ENCODE measurements at places on chromosomes 3 and 15. TPM values are rescaled to one million over a fixed set of nuclear protein-coding genes. Genes with fewer than 3 reads are reported as not detected.

Gene LYZL4
- total RNA-seq = not detected

DNA sequence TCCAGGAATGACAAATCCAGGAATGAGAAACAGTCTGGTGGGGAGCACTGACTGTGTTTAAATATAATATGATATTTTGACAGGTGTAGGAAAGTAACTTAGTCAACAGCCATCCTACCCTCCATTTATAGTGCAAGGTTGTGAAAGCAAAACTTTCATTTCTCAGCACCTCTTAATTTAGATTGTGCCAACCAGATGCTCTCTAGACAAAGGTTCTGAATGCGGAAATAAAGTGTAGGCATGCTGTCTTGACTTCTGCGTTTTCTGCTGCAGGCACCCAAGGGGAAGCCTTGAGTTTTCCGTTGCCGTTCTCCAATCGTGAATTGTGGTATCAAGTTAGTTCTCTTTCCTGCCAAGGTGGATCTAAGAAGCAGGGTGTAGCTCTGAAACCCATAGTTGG lies 261.9 kb upstream of the SUCLG2 start:
- no peaks in the 10 kb centered on the region for H3K36me3 ChIP-seq
- no peak overlapping the region for H3K27ac ChIP-seq
- H3K4me3 ChIP-seq = no peak overlapping the region
- no peaks in the 10 kb centered on the region for H3K27me3 ChIP-seq
- H3K4me1 ChIP-seq = peaks cover 7% of the 10 kb centered on the region

Gene OSBPL10
- 25.2 TPM for total RNA-seq

Gene GPR27
- total RNA-seq = 6.7 TPM

Gene GATA2
- total RNA-seq = 1.9 TPM

DNA sequence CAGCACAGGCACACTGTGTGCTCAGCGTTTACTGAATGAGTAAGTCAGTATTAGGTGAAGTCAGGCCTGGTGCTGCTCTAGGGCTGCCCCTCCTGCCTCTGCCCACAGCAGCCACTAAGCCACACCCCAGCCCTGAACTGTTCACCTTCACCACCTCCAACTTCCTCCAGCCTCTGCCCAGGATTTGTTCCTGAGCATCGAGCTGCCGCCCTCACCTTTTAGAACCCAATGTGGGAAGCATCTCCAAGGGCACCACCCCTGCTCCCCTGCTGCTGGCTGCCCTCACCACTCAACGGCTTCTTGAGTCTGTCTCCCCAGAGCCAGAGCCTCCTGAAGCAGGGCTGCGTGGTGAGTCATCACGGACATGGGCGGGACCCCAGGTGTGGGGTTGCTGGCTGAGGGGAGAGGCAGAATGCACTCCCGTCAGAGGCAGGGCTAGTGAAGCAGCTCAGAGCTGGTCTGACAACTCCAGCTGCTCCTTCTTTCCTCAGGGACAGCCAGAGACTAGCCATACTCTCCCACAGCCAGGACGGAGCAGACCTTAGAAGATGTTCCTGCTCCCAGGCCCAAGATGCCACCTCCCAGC lies 5.8 kb downstream of the HYAL2 start:
- no peak for DNase-seq
- no peaks in the 10 kb centered on the region for H3K27me3 ChIP-seq
- peak overlapping the region; percentile 69 for H3K27ac ChIP-seq
- H3K36me3 ChIP-seq = peaks cover 31% of the 10 kb centered on the region
- H3K4me3 ChIP-seq = no peak overlapping the region
- H3K4me1 ChIP-seq = peaks cover 28% of the 10 kb centered on the region

DNA sequence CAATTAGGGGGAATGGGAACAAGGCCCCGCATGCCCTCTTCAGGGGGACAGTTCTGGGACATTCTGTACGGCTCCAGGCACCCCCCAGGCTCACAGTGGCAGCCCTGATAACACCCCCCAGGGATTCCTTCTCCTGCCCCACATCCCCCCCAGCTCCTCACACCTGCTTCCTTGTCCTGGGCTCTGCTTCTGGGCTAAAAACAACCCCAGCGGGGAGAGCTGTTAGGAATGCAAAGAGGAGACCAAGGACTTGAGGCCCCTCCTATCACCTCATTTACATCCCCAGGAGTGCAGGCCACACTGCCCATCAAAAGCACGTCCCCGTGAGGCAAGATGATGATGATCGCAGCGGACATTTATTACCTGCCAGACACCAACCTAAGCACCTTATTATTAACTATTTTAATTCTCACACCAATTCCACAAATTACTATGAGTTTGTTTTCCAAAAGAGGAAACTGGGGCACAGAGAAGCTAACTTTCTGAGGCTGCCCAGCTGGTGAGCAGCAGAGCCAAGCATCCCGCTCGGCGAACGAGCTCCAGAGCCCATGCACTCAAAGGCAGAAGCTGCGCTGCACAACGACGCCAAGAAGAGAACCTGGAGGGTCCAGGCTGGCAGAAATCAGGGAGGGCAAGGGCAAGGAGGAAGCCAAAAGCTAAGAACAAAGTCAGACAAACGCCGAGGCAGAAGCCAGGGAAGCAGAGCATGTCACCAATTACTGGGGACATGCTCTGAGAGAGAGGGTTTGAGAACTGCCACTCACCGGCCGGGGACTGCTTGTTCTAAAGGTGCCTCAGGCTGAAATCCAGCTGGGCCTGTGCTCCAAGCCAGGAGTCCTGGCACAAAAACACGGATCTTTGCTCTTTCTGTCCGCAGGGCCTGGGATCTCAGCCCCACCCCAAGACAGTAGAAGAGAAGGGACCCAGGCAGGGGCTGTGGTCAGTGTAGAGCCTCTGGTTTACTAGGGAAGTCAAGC lies 76.2 kb upstream of the NSMCE3 start:
- no peak overlapping the region for H3K4me3 ChIP-seq
- H3K27ac ChIP-seq = no peak overlapping the region
- peaks cover 28% of the 10 kb centered on the region for H3K27me3 ChIP-seq
- no peak for DNase-seq

GRCh38 chr3:175965036-175965435 lies 1105.9 kb downstream of the NAALADL2 start:
- H3K36me3 ChIP-seq = peaks cover 2% of the 10 kb centered on the region
- no peak overlapping the region for H3K4me3 ChIP-seq
- H3K27ac ChIP-seq = no peak overlapping the region
- no peaks in the 10 kb centered on the region for H3K4me1 ChIP-seq
- no peak for DNase-seq

Gene ZDHHC3
- 61.2 TPM for total RNA-seq

Gene MTMR10
- total RNA-seq = 21.1 TPM

Gene CIDEC
- total RNA-seq = not detected

DNA sequence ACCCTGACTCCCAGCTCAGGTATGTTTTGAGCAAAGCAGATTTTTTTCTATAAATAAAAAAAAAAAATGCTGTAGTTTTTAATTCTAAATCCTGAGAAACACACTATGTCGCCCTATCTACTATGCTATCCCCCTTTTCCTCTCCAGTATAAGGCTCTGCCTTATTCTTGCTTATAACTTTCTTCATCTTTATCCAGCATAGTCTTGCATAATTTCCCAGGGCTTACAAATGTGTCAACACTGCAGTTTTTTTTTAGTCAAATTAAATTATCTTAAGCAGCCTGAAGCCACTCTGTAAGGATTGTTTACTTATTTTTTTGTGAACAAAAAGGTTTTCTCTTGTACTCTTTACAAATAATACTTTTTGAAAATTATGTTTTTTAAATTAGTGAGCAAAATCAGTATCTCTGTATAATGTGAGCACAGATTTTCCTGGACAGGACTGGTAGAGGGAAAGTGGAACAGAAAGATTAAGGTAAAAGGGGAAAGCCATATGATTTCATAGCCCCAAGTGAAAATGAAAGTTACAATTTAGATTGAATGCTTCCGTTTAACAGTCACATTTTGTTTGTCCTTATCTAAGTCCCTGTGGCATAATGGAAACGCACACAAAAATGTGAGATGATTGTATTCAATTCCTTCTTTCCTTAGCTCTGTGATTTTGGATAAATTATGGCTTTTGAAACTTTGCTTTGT lies 5.6 kb upstream of the PYDC2 start:
- no peak for DNase-seq

- DNase-seq = no peak
- peaks cover 6% of the 10 kb centered on the region for H3K27me3 ChIP-seq
- no peak overlapping the region for H3K4me3 ChIP-seq
Observed at GRCh38 chr3:129366312-129366831, 62.1 kb downstream of the EFCAB12 start.

- no peak overlapping the region for H3K27ac ChIP-seq
- peaks cover 1% of the 10 kb centered on the region for H3K36me3 ChIP-seq
- H3K4me3 ChIP-seq = no peak overlapping the region
- H3K4me1 ChIP-seq = peaks cover 3% of the 10 kb centered on the region
- DNase-seq = no peak
Observed at GRCh38 chr3:61141697-61142096, 109.6 kb downstream of the FHIT start.

GRCh38 chr3:141442446-141442845 lies 44.4 kb upstream of the RASA2 start:
- no peak overlapping the region for H3K4me3 ChIP-seq
- H3K27me3 ChIP-seq = no peaks in the 10 kb centered on the region
- H3K36me3 ChIP-seq = peaks cover 23% of the 10 kb centered on the region
- H3K4me1 ChIP-seq = peaks cover 10% of the 10 kb centered on the region

GRCh38 chr3:36457667-36458066 lies 77.4 kb downstream of the STAC start:
- no peaks in the 10 kb centered on the region for H3K27me3 ChIP-seq
- no peak overlapping the region for H3K4me3 ChIP-seq
- H3K27ac ChIP-seq = no peak overlapping the region
- H3K36me3 ChIP-seq = peaks cover 2% of the 10 kb centered on the region
- no peaks in the 10 kb centered on the region for H3K4me1 ChIP-seq

Gene SNTN
- total RNA-seq = not detected

- DNase-seq = no peak
- no peaks in the 10 kb centered on the region for H3K36me3 ChIP-seq
- H3K4me3 ChIP-seq = no peak overlapping the region
- no peak overlapping the region for H3K27ac ChIP-seq
- H3K4me1 ChIP-seq = peaks cover 3% of the 10 kb centered on the region
- H3K27me3 ChIP-seq = peaks cover 3% of the 10 kb centered on the region
Observed at GRCh38 chr15:64903326-64903950, 8.3 kb upstream of the ANKDD1A start.

DNA sequence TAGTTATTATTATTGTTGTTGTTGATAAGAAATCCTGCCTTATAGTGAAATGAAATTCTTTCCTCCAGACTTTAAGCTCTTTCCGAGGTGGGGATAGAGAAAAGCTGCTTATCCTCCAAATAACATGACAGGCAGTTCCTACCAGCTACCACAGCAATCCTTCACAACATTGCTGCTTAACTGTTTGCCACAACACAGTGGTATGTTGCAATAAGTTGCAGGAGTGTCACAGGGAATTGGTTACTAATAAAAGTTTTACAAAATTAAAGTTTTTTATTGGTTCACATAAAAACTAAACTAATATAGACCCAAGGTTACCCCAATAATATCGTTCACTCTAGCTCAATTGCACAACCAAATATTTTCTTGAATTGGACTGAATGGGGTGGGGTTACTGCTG lies 57.4 kb upstream of the ICE2 start:
- H3K36me3 ChIP-seq = no peaks in the 10 kb centered on the region
- no peak overlapping the region for H3K27ac ChIP-seq
- no peaks in the 10 kb centered on the region for H3K27me3 ChIP-seq
- H3K4me3 ChIP-seq = no peak overlapping the region
- H3K4me1 ChIP-seq = peaks cover 1% of the 10 kb centered on the region
- DNase-seq = no peak

- no peaks in the 10 kb centered on the region for H3K36me3 ChIP-seq
- no peak overlapping the region for H3K4me3 ChIP-seq
- H3K27ac ChIP-seq = no peak overlapping the region
- peaks cover 36% of the 10 kb centered on the region for H3K27me3 ChIP-seq
- no peak for DNase-seq
Observed at GRCh38 chr15:60620708-60621107, 141.8 kb upstream of the ICE2 start.

Gene CCDC13
- total RNA-seq = 2.5 TPM

GRCh38 chr3:52678265-52679198 lies 7.2 kb downstream of the PBRM1 start:
- no peak for DNase-seq
- H3K27ac ChIP-seq = peak overlapping the region; percentile 14
- H3K4me1 ChIP-seq = peaks cover 13% of the 10 kb centered on the region
- no peak overlapping the region for H3K4me3 ChIP-seq
- H3K27me3 ChIP-seq = no peaks in the 10 kb centered on the region

- H3K36me3 ChIP-seq = no peaks in the 10 kb centered on the region
- no peak overlapping the region for H3K4me3 ChIP-seq
- no peaks in the 10 kb centered on the region for H3K4me1 ChIP-seq
- H3K27ac ChIP-seq = peak overlapping the region; percentile 22
Observed at GRCh38 chr15:81163961-81164800, 30.1 kb downstream of the CFAP161 start.

DNA sequence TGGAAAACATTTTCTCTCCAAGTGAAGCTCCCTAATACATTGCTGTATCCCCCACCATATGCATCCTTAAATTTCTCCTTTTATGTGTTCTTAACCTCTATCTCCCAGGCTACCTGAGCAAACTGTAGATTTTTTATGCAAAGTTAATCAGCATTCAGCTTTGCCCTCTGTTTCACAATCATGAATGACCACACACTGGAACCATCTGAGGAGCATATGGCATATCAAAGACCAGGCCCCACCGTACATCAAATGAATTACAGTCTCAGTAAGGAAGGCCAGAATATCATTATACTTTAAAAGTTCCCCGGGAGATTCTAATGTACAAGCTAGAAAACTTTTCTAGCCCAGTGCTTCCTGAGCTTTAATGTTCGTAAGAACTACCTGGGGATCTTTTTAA lies 115.5 kb upstream of the NECTIN3 start:
- DNase-seq = no peak
- no peak overlapping the region for H3K27ac ChIP-seq
- no peaks in the 10 kb centered on the region for H3K27me3 ChIP-seq
- no peak overlapping the region for H3K4me3 ChIP-seq
- H3K4me1 ChIP-seq = peaks cover 1% of the 10 kb centered on the region

Gene TERC
- 12.4 TPM for total RNA-seq

Gene SERPINI2
- total RNA-seq = 1.8 TPM

GRCh38 chr3:112632596-112632995 lies 8.3 kb downstream of the CCDC80 start:
- peaks cover 5% of the 10 kb centered on the region for H3K4me1 ChIP-seq
- H3K27ac ChIP-seq = no peak overlapping the region
- H3K4me3 ChIP-seq = no peak overlapping the region
- no peak for DNase-seq

GRCh38 chr15:25366058-25366457 lies 72.8 kb downstream of the UBE3A start:
- H3K27me3 ChIP-seq = no peaks in the 10 kb centered on the region
- H3K36me3 ChIP-seq = peaks cover 23% of the 10 kb centered on the region
- DNase-seq = no peak
- H3K4me3 ChIP-seq = no peak overlapping the region
- no peak overlapping the region for H3K27ac ChIP-seq
- no peaks in the 10 kb centered on the region for H3K4me1 ChIP-seq

GRCh38 chr3:160163229-160163878 lies 61.9 kb upstream of the C3orf80 start:
- DNase-seq = no peak
- no peak overlapping the region for H3K27ac ChIP-seq
- H3K4me1 ChIP-seq = peaks cover 15% of the 10 kb centered on the region

Gene SV2B
- 19.9 TPM for total RNA-seq

- peak overlapping the region; percentile 82 for H3K4me3 ChIP-seq
- peak overlapping the region; percentile 38 for H3K27ac ChIP-seq
- no peaks in the 10 kb centered on the region for H3K36me3 ChIP-seq
Observed at GRCh38 chr3:23202203-23202920, 765 bp upstream of the UBE2E2 start.
